CD4-positive, CD25-positive, alpha-beta regulatory T cell (primary cell): ENCODE measurements at places on chromosomes 5 and 9. TPM values are rescaled to one million over a fixed set of nuclear protein-coding genes. Genes with fewer than 3 reads are reported as not detected.

Gene PCDHGC5
- not detected for polyA plus RNA-seq

GRCh38 chr5:124949862-124950261, 203.4 kb upstream of the ZNF608 start:
- no peaks in the 10 kb centered on the region for H3K4me1 ChIP-seq
- no peaks in the 10 kb centered on the region for H3K36me3 ChIP-seq
- H3K27ac ChIP-seq: no peak overlapping the region
- no peaks in the 10 kb centered on the region for H3K27me3 ChIP-seq
- no peak for DNase-seq

GRCh38 chr5:55904152-55904551, 53.0 kb downstream of the IL31RA start:
- H3K4me3 ChIP-seq: no peak overlapping the region
- no peak for DNase-seq
- H3K27me3 ChIP-seq: peaks cover 2% of the 10 kb centered on the region
- no peaks in the 10 kb centered on the region for H3K36me3 ChIP-seq
- peaks cover 12% of the 10 kb centered on the region for H3K4me1 ChIP-seq

- H3K36me3 ChIP-seq: no peaks in the 10 kb centered on the region
- H3K27me3 ChIP-seq: no peaks in the 10 kb centered on the region
- H3K4me1 ChIP-seq: peaks cover 5% of the 10 kb centered on the region
- no peak for DNase-seq
- no peak overlapping the region for H3K4me3 ChIP-seq
Measured at GRCh38 chr9:653421-653820, 188.1 kb upstream of the DMRT1 start.

DNA sequence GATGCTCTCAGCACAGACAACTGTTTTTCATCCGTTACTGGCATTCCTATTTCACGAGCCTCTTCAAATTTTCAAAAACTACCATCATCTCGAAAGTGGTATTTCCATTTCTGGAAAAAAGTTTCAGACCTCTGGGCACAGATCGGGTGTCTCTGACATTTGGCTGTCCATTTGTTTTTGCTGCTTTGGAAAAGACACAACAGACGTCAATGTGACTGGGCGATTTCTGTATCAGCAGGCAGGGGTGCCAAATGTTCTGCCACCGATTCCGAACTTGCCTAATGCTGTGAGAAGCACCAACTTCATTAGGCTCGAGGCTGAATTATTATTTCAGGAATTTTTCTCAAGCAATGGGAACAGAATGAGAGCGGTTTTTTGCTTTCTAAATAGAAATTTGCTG, 105.6 kb downstream of the ARSB start:
- H3K27me3 ChIP-seq: no peaks in the 10 kb centered on the region
- no peaks in the 10 kb centered on the region for H3K36me3 ChIP-seq
- H3K4me3 ChIP-seq: no peak overlapping the region
- no peaks in the 10 kb centered on the region for H3K4me1 ChIP-seq
- no peak overlapping the region for H3K27ac ChIP-seq
